ENCODE measurements at places on chromosomes 3 and 15. TPM values are rescaled to one million over a fixed set of nuclear protein-coding genes. Genes with fewer than 3 reads are reported as not detected.

DNA sequence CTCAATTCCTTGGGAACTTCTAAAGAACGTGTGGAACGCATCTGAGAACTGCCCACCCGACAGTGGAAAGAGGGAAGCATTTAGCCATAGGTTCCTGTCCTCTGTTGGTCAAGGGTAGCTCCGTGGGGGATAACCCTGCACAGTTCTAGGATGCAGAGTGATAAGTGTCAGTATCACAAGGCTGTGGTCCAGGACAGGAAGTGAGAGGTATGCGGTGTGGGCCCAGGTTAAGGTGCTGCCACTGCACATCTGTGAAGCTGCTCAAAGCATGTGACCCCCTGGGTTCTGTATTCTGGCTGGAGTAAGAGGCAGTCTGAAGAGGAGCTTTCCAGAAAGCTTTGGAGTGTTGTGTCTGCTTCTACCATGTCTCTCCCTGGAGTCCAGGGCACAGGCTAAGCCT lies 51.7 kb upstream of the HES1 start:
- no peak for DNase-seq

DNA sequence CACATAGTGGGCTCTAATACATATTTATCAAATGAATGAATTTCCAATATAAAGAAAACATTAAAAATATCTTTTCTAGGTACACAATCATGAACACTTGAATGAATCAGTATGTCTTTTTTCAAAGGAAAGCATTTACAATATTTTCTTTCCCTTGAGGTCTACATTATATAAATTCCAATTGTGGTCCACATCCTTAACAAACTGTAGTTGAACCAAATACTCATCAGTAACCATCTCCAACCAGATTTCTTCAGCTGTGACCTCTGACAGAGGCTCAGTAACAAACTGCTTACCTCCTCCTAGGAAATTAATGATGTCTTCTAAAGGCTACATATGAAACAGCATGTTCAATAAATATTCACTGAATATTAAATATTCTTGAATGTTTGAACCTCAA lies 58.8 kb downstream of the CFAP20DC start:
- no peak for DNase-seq

DNA sequence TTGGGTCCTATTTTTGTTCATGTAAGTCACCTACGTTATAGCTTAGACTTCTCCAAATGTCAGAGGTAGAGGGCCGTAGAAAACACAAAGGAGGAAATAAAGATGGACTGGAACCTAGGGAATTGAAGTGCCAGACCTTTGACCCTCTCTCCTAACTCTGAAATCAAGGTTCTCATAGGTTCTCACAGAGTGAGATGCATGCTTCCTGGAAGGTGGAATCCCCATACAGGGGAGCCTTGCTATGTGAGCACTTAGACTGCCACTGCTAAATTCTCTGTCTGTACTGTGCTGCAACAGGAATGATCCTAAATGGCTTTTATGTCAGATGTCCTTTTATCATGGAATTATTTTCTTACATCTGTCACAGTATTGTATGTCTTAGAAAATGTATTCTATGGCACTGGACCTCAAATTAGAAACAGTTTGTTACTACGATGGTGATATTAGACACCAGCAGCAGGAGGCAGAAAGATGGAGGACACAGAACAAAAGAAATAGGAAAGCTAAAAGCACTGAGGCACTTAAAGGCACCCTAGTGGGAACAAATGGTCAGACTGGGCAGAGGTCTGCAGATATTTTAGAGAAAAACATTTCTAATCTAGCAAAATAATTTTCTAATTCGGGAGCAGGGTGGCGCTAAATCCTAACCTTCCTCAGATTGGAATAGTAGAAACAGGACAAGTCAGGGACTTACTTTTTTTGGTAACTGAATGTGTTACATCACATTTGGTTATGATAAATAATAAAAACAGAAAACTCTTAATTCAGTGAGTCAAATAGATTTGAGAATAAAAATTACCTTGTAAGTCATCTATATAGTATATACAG lies 60.2 kb upstream of the CDAN1 start:
- no peak for DNase-seq

- no peak for DNase-seq
Observed at GRCh38 chr3:24012589-24013269, 67.6 kb downstream of the NR1D2 start.

Gene PXK
- total RNA-seq, result 32.2 TPM

Gene LRRC31
- not detected for total RNA-seq

Gene ZNF660
- total RNA-seq, result 0.64 TPM
